ENCODE measurements at places on chromosomes 13 and 19. TPM values are rescaled to one million over a fixed set of nuclear protein-coding genes. Genes with fewer than 3 reads are reported as not detected.

GRCh38 chr13:25203127-25203740 lies 31.1 kb upstream of the AMER2 start:
- no peak for DNase-seq

- DNase-seq: peak; percentile 89
Observed at GRCh38 chr13:43785650-43786471, 911 bp downstream of the ENOX1 start.

GRCh38 chr13:37442996-37443395 lies 155.6 kb downstream of the POSTN start:
- DNase-seq: no peak

- DNase-seq: no peak
Observed at GRCh38 chr13:21395953-21396352, 63.1 kb downstream of the ZDHHC20 start.

GRCh38 chr13:21825186-21825585 lies 154.3 kb downstream of the FGF9 start:
- DNase-seq: no peak

DNA sequence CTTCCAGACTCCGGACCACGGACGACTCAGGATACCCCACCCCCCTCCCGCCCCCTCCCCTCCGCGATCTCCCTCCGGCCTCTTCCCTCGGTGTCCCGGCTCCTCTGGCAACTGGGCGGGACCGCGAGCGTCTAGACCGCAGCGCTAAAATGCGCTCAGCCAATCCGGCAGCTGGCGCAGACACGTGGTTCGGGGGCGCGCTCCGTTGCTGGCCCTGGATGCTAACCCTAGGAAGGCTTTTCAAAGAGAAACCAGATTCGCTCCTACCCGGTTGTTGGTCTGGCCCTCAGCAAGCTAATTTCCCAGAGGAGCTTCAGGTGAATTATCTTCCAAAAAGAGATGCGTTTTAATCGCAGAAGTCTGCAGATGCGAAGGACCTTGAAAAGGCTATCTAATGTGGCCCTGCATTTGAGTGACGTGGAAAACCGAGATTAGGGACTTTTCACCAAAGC lies at the start of gene DZIP1:
TSS of gene DZIP1 (minus strand) at position 106 of the 452 bp plus-strand sequence. CDS start 2,677 bp downstream, outside the sequence.
- DNase-seq: peak; percentile 91

DNA sequence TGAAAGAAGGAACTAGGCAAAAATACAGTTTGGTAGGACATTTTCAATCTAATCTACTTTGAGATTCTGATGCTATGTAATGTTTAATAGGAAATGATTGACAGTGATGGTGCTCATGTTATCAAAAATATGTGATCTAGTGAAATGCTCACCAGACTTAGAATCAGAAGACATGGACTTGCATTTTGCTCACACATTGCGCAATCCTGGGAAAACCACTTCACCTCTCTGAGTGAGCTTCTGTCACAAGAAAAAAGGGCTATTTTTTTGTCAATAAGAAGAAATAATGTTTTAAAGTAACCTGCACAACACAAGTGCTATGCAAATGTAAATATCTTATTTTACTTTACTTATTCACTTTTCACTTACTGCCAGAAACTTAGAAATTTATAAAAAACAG lies 380.9 kb upstream of the HTR2A start:
- no peak for DNase-seq

DNA sequence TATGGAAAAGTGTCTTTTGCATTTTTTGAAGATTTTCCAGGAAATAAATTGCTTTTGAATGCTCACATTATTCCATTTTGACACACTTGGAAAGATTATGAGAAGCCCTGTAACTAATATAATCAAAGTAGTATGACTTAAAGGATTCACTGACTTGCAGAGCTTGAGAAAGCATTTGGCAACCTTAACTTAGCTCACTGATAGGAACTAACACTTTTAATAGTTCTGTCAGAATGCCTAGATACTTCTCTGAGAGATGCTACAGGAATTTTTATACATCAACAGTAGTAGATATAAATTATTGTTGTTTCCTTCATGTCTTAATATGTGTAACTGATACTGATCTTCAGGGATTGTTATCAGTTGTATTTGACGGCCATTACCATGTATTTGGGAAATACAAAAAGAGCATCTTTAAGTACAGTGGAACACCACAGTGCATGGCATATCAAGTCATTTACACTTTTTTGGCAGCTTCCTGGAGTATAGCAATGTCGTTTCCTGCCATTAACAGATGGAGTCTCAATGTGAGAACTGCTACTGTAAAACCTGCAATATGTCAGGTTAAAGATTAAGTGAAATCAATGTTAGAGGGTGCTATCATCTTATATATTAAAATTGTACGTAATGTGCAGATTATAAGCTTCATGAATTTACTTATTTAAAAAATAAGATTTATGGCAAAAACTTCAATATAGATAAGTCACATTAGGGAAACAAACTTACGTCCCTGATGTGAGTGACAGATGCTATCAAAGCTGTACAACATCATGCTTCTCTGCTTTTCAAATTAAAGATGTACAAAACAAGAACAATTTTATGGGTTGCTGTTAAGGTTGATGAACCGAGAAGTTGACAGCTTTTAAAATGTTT lies 1159.8 kb upstream of the MIR17HG start:
- DNase-seq: no peak

SPRED3 gene
- 0.84 TPM for total RNA-seq

KRTDAP gene
- total RNA-seq: 0.92 TPM

NLRP11 gene
- total RNA-seq: 0.47 TPM

RAB3A gene
- 1.9 TPM for total RNA-seq

Data from ovary (tissue), 10 donors.